ENCODE measurements at places on chromosomes 1 and 21.

- peak; percentile 50 for DNase-seq
Measured at GRCh38 chr1:66217021-66217420, 316.9 kb upstream of the SGIP1 start.

GRCh38 chr1:228339059-228339704 is 67.5 kb downstream of the TRIM11 start:
- DNase-seq: no peak

DNA sequence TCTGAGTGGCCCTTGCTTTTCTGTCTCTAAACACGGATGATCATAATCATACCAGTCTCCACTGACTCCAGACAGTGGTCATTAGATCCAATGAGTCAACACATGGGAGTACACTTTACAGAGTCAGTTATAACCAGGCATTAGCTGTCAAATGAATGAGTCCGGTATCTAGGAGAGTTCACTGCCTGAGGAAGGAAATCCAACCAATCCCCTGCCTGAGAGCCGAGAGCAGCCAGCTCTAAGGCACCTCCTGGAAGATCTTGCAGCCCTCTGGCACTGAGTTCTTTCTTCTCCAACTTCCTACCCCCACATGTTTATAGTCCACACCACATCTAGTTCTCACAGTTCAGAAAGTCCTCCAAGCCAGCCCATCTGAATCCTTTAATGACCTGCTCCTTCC is 29.4 kb upstream of the RBM15 start:
- peak; percentile 59 for DNase-seq

DNA sequence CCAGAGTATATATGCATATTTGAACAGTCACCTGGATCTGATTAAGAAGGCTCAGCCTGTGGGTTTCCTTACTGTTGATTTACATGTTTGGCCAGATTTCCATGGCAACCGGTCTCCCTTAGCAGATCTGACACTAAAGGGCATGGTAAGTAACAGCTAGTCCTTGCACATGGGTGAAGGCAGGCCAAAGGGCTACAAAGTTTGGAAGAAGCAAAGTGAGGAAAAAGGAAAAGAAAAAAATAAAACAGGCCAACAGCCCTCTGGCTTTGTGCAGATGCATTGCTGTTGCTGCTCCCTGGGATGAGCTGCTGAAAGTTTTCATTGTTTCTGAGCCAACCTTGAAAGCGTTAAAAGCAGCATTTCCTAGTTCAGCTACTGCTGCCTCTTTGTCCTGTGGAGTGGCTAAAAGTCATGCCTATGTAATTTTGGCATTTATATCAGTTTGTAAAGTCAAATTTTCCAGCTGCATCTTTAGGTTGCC is 176.5 kb upstream of the HOOK1 start:
- DNase-seq: peak; percentile 74

GRCh38 chr1:8671306-8671917 is 146.0 kb downstream of the RERE start:
- DNase-seq: peak; percentile 73

DNA sequence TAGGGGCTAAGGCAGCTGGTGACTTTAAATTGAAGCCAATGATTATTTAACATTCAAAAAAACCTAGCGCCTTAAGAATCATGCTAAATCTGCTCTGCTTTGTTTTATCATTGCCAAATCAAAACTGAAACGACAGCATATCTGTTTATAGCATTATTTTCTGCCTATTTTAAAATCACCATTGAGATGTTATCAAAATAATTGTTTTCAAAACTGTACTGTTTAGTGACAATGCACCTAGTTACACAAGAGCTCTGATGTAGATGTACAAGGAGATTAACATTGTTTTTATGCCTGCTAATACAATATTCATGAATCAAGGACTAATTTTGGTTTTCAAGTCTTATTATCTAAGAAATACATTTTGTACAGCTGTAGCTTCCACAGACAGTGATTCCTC is 1521.3 kb downstream of the AMY1C start:
- DNase-seq: no peak

DNA sequence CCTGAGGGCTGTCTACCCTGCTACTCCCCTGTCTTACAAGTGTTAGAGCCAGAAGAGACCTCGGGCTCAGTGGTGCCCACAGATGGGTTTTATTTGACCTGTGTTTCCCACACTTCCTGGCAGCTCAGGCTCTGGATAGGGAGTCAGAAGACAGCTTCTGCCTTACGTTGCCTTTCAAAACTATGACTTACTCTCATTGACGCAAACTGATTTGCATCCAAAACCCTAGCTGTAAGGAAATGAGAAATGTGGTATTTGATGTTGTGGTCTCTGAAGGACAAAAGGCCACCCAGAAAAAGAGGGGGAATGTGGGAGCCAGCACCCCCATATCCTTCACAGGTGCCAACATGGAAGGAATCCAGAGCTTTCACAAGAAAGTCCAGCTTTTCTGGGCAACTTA is 180.2 kb downstream of the ATG4C start:
- DNase-seq: no peak

- no peak for DNase-seq
Measured at GRCh38 chr1:7009741-7010525, 224.7 kb downstream of the CAMTA1 start.

GRCh38 chr1:90459570-90459969 is 257.5 kb downstream of the BARHL2 start:
- DNase-seq: no peak

GRCh38 chr1:80444171-80444570 is 1356.6 kb upstream of the ADGRL2 start:
- DNase-seq: no peak

- DNase-seq: no peak
Measured at GRCh38 chr1:107499139-107499744, 358.4 kb downstream of the NTNG1 start.

DNA sequence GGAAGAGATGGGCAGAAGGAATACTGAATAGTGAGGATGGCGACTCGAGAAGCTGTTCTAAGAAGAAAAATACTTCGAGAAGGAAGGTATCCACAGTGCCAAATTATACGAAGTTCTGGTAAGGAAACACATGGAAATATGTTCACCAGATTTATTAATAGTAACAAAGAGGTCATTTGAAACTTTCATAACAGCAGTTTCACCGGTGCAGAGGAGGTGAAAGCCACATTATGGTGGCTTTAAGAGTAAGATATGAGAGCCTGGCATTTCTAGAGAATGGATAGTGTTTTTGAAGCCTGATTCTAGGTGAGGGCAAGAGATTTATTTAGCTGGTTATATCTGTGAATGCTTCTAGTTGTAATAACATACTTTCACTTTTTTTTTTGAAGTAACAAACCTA is 56.2 kb downstream of the DPYD start:
- DNase-seq: no peak

GRCh38 chr21:35044128-35044527 is 5.0 kb downstream of the RUNX1 start:
- DNase-seq: no peak

DNA sequence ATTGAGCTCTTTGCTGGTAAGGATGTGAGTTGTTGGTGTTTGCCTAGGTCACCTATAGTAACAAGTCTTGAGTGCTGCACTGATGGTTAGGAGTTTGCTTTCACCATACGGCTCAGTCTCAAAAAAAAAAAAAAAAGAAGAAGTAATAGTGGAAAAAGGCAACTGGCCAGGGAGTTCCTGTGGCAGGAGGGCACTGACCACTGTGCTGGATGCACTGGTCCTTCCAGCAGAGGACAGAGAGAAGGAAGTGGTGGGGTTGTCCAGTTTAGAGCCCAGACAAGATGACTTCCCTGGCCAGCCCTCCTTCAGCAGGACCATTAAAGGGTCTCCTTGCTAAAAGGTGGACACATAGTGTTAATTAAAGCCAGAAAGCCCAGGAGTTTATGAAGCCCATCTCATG is 11.9 kb upstream of the PTCH2 start:
- no peak for DNase-seq

DNA sequence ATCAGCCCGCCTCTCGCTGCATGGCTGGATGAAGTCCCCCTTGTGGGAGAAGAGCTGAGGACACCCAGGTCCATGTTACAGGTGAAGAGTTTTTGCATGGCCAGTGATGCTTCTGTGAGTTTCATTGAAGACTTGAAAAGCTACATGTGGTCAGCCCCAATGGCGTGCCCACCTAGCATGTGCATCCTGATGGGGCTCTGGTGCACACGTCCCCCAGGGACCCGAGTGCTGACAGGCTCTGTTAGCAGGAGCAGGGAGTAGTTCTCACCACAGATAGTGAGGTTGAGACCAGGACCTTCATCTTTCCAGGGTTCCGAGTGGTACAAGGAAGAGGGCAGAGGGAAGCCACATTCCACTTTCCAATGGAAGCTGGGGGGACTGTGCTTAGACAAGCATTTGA is 184.8 kb upstream of the C1orf174 start:
- no peak for DNase-seq

GRCh38 chr21:42784896-42785451 is 94.4 kb downstream of the WDR4 start:
- DNase-seq: no peak

DNA sequence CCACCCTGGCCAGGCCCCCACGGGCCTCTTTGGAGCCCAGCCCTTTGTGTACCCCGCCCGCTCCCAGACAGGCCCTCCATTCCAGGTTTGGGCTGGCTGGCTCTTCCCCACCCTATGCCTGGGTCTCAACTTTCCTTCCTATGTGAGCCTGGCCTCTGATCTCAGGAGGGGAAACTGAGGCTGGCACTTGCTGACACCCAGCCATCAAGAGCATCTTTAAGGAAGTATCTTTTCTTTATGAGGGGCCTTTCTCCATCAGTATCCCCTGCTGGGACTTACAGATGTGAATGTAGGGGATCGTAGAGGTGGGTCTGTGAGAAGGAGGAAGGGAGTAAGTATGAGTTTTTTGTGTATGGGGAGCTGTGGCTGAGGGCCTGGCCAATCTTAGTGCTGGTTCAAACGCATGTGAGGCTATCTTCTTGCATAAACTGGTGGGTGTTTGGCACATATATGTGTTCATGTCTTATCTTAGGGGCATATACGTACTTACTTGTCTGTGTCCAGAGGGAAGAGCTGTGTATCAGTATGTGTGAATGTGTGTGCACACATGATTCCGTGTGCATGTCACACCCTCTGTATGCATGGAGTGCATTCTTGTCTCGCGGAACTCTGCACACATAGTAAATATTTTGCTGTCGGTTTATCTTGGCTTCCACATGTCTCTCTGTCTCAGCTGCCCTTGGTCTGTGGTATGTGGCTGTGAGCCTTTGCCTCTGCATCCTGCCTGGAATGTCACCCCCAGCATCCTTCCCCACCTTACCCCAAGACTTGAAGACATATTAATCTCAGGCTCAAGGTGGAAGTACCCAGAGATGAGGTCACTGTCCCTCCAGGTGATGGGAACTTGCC is 5.4 kb downstream of the NECTIN4 start:
- DNase-seq: peak; percentile 56

DNA sequence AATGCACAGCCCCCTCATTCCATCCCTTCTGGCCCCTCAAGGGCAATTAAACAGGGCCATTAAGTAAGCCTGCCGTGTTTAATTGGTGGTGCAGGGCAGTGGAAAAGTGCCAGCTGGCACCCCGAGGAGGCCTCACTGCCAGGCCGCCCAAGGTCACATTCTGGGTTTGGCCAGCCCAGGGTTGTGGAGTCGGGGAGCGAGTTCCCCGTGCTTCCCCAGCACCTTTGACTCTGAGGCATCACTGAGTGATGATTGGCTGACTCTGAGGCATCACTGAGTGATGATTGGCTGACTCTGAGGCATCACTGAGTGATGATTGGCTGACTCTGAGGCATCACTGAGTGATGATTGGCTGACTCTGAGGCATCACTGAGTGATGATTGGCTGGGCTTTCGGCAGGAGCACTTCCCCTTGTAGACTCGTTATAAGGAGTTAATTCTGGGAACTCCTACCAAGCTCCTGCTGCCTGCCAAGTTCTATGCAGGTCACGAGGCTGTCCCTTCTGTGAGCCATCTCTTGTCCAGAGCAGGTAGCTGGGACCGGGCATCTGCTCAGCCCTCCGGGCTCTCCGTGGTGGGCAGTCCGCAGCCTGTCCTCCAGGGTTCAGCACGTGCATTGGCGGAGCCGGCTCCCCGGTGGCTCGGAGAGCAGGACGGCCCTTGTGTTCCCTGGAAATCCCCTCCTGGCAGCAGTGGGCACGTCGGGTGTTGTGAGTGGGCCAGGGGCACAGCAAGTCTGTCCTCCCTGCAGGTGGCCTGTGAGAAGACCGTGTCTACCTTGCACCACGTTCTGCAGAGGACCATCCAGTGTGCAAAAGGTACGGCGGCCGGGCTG is 20.9 kb downstream of the CSTB start:
- no peak for DNase-seq

DNA sequence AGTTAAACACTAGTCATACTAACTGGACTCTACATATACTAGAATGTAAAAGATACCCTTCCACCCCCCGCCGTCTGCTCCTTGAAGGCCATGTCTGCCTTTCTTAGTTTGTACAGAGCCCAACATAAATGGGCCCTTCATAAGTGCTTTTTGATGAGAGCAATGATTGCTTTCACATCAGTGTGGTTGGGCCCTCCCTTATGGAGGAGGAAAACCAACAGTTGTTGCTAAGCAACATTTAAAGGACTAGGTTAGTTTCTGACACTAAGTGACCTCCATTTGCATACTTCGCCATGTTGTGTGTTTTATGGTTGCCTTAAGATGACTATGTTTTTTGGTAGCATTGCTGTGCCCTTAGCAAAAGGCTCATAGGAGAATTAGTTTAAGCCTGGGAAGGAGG is 182.0 kb upstream of the SGIP1 start:
- no peak for DNase-seq

DNA sequence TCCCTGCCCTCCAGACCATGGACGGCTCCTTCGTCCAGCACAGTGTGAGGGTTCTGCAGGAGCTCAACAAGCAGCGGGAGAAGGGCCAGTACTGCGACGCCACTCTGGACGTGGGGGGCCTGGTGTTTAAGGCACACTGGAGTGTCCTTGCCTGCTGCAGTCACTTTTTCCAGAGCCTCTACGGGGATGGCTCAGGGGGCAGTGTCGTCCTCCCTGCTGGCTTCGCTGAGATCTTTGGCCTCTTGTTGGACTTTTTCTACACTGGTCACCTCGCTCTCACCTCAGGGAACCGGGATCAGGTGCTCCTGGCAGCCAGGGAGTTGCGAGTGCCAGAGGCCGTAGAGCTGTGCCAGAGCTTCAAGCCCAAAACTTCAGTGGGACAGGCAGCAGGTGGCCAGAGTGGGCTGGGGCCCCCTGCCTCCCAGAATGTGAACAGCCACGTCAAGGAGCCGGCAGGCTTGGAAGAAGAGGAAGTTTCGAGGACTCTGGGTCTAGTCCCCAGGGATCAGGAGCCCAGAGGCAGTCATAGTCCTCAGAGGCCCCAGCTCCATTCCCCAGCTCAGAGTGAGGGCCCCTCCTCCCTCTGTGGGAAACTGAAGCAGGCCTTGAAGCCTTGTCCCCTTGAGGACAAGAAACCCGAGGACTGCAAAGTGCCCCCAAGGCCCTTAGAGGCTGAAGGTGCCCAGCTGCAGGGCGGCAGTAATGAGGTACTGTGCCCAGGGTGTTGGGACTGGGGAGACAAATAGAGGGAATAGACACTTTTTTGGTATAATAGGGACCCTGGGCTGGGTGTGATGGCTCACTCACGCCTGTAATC is 1.0 kb downstream of the ZBTB48 start:
- no peak for DNase-seq

- DNase-seq: peak; percentile 65
Measured at GRCh38 chr1:213122514-213122929, 71.5 kb downstream of the RPS6KC1 start.

- peak; percentile 31 for DNase-seq
Measured at GRCh38 chr1:41728403-41729202, 190.1 kb downstream of the HIVEP3 start.
